ENCODE measurements at places on chromosomes 6 and 20.

DNA sequence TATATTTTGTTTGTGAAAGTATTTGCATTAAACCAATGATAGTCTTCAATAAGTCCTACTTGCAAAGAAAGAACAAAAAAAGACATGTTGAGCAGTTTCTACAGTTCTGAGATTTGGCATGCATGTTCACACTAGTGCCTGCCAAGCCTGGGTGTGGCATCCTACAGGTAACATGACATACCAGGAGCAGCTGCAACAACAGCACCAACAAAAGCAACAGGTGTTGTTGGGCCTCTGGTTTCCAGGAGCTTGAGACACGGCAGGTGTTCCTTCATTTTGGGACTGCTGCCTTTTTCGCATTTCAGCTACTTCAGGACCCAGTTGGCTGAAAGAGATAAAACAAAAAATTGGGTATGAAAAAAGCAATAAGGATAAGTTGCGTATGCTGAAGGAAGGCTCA lies 41.2 kb upstream of the MTRF1L start:
- no peak for DNase-seq

DNA sequence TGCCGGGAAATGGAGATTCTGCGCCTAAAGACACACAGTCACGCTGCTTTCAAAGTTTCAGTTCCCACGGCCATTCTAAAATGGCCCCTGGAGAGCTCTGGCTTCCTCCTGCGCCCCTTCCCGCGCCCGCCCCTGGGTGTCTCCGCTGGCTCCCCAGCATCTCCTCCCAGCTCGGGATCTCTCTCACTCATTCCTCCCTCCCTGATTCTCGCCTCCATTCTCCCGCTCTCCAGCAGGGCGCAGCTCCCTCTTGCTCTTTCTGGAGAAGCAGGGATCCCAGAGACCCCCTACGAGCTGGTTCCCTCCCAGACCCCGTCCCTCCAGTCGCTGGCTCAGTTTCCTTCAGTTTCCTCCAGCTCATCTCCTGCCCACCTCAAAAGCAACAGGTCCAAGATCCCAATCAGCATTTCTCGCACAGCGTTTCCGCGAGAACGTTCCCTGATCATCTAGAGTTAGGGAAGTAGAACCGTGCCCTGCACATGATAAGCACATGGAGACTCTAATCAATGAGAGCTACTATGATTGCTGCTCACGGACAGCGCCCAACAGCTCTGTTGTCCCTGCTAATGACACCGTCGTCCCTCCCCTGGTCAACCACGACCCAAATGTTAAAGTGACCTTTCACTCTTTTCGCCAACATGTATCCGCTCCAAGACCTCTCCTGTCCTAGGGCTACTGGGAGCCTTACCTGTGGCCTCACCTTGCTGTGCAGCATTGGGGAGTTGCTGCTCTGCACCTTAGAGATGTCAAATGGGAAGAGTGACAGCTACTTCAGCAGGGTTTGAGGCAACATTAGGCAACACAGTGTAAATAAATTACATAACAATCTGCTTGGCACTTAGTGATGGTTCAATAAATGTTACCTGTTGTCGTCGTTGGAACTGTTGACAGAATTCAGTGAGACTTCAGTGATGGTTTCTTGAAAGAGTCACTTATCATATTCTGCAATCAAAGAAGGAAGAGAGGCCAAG lies 218.5 kb upstream of the QKI start:
- DNase-seq = no peak

DNA sequence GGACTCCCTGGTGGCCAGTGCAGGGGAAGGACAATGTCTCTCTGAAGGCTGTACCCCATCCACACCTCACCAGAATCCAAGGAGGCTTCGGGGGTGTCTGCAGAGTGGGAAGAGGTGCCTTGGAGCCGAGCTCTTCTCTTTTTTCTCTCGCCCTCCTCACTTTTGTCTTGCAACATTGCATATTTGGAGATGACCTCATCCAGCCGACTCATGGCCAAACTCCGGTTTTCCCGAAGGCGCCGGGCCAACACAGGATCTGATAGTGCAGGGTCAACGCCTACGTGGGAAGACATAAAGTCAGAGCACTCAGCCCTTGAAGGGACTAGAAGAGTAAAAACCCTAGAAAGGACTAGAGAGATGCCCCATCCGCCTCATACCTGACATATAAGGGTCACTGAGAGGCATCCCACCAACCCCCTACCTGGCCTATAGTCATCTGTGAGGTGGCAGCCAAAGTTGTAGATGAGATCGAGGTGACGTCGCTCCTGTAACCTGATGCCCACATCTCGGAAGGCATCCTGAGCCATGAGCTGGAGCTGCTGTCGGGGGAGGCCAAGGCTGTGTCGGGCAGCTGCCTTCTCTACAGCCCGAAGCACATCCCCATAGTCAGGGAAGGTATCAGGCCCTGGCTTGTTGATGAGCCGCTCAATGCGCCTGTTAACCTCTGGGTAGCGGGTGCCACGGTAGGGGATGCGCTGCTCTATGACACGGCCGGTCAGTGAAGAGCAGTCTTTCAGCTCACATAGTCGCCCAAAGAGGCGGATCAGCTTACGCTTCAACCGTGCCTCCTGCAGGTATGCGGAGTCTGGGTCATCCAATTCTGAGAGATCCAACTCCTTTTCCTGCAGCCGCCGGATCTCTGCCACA lies 3.0 kb upstream of the ZBTB22 start:
- DNase-seq = no peak

DNA sequence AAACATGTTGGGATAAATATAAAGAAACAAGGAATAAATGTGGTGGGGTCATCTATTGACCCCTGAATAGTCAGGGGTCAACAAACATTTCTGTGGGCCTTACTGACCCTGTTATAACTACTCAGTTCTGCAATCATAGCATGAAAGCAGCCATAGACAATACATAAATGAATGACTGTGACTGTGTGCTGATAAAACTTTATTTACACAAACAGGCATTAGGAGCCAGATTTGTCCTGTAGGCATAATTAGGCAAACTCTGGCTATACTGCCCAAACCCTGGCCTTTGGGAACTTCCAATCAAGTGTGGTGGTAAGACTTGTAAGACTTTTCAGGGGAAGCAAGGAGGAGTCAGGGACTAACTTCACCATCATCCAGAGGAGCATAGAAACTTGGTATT lies 222.7 kb downstream of the KHDC1L start:
- no peak for DNase-seq

Data from CD4-positive, alpha-beta T cell treated with Interleukin-6 for 4 hours (primary cell).